ENCODE measurements at places on chromosomes 11 and 22.

GRCh38 chr11:11387622-11388305, 34.7 kb upstream of the CSNK2A3 start:
- no peak for DNase-seq

DNA sequence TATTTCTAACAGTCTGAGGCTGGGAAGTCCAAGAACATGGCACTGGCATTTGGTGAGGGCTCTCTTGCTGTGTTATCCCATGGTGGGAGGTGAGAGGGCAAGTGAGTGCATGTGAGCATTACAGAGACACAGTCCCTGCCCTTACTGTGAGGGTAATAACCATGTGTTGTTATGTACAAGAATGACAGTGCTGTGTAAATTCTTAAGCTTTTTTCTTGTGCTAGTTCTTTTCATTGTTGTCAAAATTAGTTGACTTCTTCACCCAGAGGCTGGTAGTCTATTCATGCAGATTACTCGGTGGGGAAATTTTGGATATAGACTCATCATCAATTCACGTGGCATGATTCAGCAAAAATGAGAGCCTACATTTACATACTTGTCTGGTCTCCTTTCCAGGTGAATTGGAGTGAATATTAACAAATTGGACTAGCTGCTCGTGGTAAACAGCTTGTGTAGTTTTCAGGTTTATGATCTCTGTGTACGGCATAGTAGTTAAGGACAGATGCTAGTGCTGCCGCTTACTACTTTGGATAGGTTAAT, 49.3 kb downstream of the ATXN10 start:
- DNase-seq = no peak

DNA sequence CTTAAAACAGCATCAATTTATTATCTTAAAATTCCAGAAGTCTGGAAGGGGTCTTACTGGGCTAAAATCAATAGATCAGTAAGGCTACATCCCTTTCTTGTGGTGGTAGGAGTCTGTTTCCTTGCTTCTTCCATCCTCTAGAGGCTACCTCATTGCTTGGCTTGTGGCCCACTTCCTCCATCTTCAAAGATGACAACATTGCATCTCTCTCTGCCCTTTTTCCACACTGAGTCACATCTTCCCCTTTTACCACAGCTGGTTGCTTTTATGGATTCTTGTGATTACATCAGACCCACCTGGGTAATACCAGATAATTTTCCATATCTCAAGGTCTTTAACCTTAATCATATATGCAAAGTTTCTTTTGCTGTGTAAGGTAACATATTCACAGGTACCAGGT, 60.9 kb downstream of the GRIA4 start:
- DNase-seq = no peak

DNA sequence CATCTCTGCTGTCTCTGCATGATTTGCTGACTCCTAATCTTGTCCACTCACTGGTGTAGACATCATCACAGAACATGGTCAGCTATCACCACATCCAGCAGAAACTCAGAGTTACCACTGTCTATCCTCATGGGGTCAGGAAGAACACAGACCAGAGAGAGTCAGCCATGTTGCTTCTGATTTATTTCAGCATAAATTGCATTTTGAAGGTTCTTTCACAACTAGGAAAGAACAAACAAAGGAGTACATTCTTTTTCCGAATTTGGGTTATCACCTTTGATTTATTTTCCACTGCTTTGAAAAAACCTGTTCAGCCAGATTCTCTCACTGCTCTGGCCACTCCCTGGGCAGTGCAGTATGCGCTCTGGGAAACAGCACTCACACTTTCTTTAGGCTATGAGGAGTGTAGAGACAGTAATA, 172.0 kb upstream of the MTMR2 start:
- no peak for DNase-seq

DNA sequence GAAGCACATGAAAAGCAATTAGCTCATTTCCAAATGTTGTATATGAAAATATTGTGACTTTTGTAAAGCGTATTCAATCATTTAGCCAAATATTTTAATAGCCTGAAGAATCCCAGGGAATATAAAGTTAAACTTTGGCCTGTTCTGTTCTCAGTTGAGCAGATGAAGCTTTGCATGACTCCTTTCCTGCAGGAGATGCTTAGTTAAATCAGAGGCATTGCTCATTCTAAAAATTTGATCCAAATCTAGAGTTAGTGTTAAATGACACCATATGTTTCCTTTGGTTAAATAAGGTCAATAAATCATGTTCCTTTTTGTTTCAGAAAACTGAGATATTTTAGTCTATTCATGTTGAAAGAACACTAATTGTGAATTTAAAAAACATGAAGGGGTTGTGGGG, 51.2 kb upstream of the BIRC3 start:
- DNase-seq = no peak

DNA sequence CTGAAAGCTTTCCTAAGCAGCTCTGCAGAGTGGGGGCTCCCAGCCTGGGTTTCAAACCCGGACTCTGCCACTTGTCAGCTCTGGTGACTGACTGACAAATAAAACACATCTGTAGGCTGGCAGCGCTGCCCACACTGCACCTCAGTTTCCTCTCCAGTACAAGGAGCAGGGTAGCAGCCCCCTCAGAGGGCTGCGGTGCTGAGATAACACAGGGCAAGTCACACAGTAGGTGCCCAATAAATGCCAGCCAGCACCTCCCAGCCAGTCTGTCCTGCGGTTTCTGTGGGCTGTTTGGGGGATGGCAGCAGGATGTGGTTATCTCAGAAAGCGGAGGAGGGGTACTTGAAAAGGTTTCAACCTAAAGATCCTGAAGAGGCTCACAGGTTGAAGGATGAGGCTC, 1.5 kb downstream of the SYT12 start:
- DNase-seq = no peak

DNA sequence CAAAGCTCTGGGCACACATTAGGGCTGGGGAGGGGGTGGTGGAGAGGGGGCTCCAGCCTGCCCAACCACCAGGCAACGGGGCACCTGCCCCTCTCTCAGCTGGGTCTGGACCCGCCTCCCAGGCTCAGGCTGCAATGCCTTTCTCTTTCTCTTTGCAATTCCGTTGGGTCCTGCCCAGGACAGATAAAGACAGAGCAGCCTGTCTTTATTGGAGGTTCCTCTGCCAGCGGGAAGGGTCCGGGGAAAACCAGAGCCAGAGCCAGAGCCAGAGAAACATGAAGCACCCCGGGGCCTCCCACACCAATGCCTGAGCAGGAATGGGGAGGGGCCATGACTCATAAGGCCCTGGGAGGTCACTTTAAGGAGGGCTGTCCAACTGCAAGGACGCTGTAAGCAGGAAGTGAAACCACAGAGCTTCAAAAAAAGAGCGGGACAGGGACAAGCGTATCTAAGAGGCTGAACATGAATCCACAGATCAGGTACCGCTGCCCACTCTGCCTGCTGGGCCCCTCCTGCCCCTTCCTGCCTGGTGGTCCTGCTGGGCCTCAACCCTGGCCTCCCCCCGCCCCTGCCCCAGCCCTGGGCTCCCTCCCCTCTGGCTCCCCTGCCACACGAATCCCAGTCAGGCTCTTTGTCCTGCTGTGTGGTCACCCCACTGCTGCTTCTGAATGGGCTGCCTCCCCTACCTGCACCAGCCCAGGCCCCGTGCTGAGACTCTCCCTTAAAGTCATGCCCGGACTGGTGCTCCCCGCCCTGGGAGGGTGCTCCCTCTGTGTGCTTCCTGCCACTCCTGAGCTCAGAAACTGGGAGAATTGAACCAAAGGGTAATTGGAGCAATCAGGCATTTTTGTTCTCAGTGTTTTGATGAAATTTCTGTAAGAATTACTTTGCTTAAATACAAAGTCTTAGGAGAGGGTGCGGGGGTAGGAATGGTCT, at the start of gene APOBEC3B:
Gene APOBEC3B (plus strand): TSS at position 356 of the 936 bp plus-strand sequence. CDS start 107 bp downstream, at position 463.
- peak; percentile 89 for DNase-seq

GRCh38 chr11:44506375-44507016, 59.0 kb upstream of the CD82 start:
- DNase-seq = no peak

DNA sequence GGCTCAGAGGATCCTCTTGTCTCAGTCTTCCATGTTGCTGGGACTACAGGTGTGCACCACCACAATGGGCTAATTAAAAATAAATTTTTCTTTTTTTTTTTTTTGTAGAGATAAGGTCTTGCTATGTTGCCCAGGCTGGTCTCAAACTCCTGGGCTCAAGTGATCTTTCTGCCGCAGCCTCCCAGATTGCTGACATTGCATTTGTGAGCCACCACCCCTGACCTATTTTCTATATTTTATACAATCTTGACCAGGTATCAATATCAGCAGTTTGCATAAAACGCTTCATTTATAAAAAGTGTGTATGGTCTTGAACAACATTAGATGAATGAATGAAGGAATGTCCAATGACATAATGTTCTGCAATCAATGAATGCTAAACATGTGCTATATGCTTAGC, 9.1 kb upstream of the STX3 start:
- DNase-seq = no peak

DNA sequence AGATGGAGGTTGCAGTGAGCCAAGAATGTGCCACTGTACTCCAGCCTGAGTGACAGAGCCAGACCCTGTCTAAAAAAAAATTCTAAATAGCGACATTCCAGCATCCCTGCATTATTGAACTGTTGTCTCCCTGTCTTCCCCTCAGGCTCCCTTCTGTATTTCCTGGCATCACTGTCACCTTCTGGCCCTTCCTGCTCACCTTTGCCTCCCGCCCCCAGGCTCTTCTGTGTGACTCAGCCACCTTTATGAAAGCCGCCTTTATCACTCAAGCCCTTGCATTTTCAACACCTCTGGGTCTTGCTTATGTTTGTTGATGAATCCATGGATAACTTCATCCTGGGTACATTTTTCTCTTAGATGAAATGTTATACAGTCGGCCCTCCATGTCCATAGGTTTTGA, 21.1 kb downstream of the UBASH3B start:
- DNase-seq = no peak

GRCh38 chr22:26124991-26125725, 44.1 kb upstream of the SEZ6L start:
- no peak for DNase-seq

- DNase-seq = peak; percentile 96
These were observed 1280.6 kb upstream of the CNTN5 start for GRCh38 chr11:97739932-97740800.

- DNase-seq = no peak
These were observed 63.3 kb upstream of the PRODH start for GRCh38 chr22:18999416-18999815.

- peak; percentile 55 for DNase-seq
These were observed 110.0 kb upstream of the GAL start for GRCh38 chr11:68574308-68574707.

- DNase-seq = no peak
These were observed 13.9 kb upstream of the CDC42EP2 start for GRCh38 chr11:65300621-65301275.

GRCh38 chr22:19591568-19591967, 67.4 kb upstream of the CLDN5 start:
- DNase-seq = no peak

DNA sequence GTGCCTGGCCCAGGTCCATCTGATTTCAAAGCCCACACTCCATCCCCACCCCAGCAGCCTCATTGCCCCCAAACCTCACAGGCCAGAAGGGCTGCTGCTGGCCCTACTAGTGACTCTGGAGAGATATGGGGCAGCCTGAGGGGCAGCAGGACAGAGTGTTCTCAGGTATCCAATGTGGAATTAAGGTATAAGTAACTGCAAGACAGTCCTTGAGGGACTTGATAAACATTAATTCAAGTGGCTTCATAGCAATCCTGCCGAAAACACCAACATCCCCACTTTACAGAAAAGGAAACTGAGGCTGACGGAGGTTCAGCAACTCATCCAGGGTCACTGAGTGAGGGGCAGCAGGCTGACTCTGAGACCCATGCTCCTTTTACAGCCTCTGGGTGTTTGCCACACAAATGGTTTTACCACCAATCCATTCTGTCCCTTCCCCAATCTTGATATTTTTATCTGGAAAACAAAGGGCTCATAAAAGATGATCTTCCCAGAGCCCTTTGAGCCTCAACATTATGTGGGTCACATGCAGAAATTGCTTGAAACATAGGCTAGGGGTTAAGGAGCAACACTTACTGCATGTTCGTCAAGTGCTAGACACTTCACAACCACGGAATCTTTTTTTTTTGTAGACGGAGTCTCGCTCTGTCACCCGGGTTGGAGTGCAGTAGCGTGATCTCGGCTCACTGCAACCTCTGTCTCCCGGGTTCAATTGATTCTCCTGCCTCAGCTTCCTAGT, 2.3 kb downstream of the NIPSNAP1 start:
- DNase-seq = no peak

GRCh38 chr11:1864831-1865665, 12.2 kb downstream of the LSP1 start:
- DNase-seq = no peak

Data from fibroblast of pulmonary artery (primary cell).